NCI-H1436 treated with DMSO at 0.1 percent for 48 hours (cell line): ENCODE measurements at places on chromosomes 2 and 18.

DNA sequence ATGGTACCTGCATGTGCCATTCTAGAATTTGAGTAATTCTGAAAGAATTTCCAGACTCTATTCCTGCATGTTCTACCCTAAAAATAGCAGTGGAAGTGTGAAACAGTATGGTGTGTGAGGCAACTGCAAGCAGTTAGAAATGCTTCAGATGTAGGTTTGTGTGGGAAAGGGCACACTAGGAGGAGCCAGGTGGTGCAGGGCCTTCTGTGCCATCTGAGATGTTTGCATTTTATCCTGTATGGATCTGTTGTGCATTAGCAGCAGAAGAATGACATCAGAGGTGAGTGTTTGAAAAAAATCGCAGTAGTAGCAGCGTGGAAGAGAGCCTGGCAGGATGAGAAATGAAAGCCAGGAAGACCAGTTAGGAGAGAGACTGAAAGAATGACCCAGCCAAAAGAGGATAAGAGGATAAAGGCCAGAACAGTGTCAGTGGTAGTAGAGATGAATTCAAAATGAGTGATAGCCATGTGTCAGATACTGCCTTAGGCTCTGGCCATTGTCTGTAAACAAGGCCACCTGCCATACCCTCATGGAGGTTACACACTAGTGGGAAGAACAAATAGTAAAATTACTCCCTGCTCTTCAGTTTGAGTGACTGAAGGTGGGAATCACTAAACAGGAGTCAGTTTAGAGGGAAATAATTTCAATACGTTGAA is 142.2 kb downstream of the PKP4 start:
- no peak for DNase-seq

- DNase-seq = no peak
Measured at GRCh38 chr2:72031346-72032110, 116.1 kb downstream of the CYP26B1 start.

GRCh38 chr2:21710496-21710895 is 586.7 kb downstream of the TDRD15 start:
- no peak for DNase-seq

DNA sequence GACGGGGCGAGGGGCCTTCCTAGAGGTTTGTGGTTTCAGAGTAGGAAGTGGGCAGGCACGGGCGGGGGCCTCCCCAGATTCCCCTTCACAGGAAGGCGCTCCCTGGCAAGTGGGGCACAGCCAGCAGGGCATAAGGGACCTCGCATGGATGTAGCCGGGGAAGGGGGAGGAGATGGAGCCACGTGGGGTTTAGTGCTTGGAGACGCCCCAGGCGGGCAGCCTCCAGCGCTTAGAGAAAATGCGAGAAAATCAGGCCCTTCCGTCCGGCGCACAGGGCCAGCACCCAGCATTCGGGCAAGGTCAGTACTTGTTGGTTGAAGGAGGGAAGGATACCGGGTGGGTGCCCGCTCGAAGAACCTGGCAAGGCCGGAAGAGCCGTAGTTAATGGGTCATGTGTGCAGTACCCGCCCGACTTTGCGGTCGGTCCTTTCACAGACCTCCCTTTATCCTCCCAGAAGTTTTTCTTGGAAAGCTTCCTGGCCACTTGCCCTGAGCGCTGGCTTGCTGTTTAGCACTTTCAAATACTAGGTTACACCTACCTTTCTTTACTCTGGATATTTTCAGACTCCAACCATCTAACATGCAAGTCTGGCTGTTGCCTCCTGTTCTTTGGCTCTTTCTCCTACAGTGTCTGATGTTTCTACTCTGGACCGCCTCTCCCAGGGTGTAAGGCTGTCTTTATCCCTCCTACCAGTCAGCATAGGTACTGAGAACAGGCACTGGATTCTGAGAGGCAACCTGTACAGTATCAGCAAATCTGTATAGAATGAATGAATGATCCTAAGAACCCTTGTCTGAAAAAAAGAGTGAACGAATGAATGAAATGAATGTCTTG is 78.1 kb downstream of the CIB4 start:
- DNase-seq = no peak

DNA sequence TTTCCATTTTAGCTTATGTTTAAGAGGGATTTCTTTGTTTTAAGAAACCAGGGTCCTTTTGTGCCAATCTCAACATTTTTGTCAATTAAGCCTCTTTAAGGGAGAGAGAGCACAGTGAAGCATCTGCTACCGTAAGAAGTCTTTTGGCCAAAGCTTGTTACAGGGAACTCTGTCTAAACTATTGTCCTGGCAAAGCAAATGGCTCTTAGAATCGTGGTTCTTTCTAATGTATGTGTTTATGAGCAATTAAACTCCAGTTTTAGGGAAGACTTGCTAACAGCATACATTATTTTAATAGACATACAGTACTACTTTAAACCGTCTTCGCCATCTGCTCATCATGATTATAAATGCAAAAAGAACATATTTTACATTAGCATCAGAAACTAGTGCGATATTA is 202.1 kb downstream of the CDCA7 start:
- DNase-seq = no peak
